Keratinocyte (primary cell): ENCODE measurements at places on chromosomes 5 and 9. TPM values are rescaled to one million over a fixed set of nuclear protein-coding genes. Genes with fewer than 3 reads are reported as not detected.
A peak's percentile ranks its signal among the peaks of the same experiment; 100 is the strongest.

CDH10 gene
- 0.15 to 0.67 TPM (median 0.26 TPM) in 3 replicates for polyA plus RNA-seq

PAEP gene
- not detected in 3 replicates for polyA plus RNA-seq

SLC22A4 gene
- polyA plus RNA-seq = 1.00 to 1.5 TPM (median 1.4 TPM) in 3 replicates

AQP3 gene
- 139 to 239 TPM (median 215 TPM) in 3 replicates for polyA plus RNA-seq

TNC gene
- polyA plus RNA-seq = 50.0 to 103 TPM (median 58.7 TPM) in 3 replicates

PCA3 gene
- polyA plus RNA-seq = not detected in 3 replicates

SSBP2 gene
- 7.9 to 34.2 TPM (median 14.6 TPM) in 3 replicates for polyA plus RNA-seq

MCTP1 gene
- 2.8 to 4.9 TPM (median 4.9 TPM) in 3 replicates for polyA plus RNA-seq

FSTL4 gene
- 0.82 to 4.2 TPM (median 1.7 TPM) in 3 replicates for polyA plus RNA-seq

NIM1K gene
- polyA plus RNA-seq = 0.07 to 0.21 TPM (median 0.07 TPM) in 3 replicates

GRCh38 chr9:128689820-128690683, 1.0 kb downstream of the SET start:
- no peak for DNase-seq

- DNase-seq = no peak
Measured at GRCh38 chr5:141392429-141393198, at the start of gene PCDHGA8. TSS of gene PCDHGA8 (plus strand) at chr5:141392633. CDS start at chr5:141392814, 181 bp downstream.

DNA sequence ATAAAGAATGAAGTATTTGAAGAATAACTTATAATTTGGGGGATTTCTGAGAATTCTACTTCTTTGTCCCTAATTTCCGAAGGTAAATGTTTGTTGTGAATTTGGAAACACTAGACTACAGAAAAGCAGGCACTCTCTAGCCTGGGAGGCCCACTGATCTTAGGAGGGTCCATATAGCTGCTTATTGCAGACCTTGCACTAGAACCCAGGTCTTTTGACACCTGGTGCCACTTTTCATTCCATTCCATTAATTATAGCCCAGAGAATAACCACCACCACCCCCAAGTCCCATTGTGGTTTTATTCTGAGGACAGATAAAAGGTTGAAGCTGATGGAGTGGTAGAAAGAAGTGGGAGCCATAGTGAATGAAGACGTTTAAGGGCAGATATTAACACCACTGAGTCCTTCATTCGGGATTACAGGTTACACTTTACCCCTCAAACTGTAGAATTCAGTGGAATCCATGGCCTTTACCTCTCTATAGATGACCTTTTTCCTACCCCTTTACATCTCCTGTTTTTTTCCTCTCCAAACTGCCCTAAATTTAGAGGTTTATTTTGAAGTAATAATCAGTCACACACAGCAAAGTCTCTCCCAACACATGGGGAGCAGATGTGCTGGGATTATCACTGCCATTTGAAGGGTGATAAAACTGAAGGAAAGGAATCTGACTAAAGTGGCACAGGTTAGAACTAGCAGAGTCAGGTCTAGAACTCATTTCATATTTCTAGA, 12.0 kb upstream of the PSMD5 start:
- no peak for DNase-seq

GRCh38 chr5:73328640-73329039, 119.9 kb downstream of the FOXD1 start:
- DNase-seq = no peak

DNA sequence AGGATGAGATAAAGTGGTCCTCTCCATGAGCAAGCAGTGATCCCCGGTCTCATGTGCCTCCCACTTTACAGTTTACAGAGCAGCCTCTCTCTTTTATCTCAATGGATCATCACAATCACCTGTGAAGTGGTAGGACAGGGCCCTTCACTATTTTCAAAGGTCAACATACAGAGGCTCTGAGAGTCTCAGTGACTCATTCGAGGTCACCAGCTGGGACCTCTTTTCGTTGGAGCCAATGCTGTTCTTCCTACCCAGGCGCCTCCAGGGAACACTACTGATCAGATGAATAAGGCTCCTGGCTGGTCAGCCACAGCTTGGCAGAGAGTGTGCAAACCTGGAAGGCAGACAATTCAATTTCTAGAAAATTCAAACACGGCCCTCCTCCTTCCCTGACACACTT, 16.6 kb downstream of the GGTA1 start:
- DNase-seq = no peak

GRCh38 chr9:124448019-124448418, 2.2 kb upstream of the ADGRD2 start:
- DNase-seq = no peak

- peak; percentile 93 for DNase-seq
Measured at GRCh38 chr9:105064248-105065097, 136.5 kb upstream of the ABCA1 start.

DNA sequence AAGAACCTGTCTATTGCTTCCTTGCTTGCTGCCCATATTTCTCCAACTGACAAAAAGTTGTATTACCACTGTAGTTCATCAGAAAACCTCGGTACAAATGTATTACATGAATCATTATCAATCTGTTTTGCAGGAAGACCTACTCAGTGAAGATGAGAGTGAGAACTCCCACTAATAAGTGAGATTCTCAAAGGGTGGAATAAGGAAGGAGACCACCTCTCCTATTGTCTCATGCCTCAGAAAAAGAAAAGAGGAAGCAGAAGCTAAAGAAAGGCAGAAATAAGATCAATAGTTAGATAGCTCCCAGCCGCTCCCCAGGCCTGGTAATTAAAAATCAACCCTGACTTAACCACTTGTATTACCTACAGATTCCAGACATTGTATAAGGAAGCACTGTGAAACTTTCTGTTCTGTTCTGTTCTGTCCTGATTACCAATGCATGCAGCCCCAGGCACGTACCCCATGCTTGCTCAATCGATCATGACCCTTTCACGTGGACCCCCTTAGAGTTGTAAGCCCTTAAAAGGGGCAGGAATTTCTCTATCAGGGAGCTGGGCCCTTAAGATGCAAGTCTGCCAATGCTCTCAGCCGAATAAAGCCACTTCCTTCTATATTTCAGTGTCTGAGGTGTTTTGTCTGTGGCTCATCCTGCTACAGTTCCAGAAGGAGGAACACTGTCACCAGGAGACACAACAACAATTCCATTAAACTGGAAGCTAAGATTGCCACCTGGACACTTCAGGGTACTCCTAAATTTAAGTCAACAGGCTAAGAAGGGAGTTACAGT, 152.5 kb upstream of the COX7C start:
- no peak for DNase-seq

DNA sequence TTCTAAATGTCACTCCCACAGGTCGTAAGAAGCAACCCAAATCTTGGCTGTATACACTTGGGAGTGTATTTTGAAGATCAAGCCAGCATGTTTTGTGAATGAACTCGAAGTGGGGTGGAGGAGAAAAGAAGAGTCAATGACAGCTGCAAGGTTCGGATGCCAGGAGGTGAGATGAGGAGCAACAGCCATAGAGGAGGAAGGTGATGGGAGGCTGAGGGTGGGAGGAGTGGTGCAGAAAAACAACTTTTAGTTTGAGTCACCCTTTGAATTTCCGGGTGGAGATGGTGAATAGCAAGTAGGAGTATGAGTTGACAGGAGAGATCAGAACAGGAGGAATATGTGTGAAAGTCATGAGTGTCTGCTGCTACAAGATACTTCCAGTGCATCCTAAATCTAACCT, 153.6 kb downstream of the DIRAS2 start:
- DNase-seq = no peak

GRCh38 chr5:468401-468800, 25.4 kb downstream of the EXOC3 start:
- no peak for DNase-seq

DNA sequence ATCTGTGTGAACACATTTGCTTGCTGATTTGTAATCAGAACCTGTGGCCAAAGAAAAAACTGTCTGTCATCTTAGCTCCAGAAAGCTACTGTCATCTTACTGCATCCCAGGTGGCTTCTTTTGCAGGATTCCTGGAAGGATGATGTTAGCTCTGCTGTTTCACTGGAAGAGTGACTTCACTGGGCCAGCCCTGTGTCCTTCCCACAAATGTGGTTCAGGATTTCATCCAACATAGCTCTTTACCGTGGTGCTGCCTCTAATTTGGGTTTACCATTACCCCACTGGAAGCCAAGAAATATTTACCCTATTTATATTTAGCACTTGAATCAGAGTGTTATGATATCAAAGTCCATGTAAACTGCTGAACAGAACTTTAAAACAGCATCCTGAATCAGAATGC, 501.0 kb downstream of the GADD45G start:
- no peak for DNase-seq

GRCh38 chr9:35656348-35656747, 1.5 kb downstream of the RMRP start:
- DNase-seq = no peak

- DNase-seq = no peak
Measured at GRCh38 chr5:42965934-42966333, 74.2 kb downstream of the ANXA2R start.

- DNase-seq = no peak
Measured at GRCh38 chr9:108017671-108018070, 528.1 kb upstream of the KLF4 start.

DNA sequence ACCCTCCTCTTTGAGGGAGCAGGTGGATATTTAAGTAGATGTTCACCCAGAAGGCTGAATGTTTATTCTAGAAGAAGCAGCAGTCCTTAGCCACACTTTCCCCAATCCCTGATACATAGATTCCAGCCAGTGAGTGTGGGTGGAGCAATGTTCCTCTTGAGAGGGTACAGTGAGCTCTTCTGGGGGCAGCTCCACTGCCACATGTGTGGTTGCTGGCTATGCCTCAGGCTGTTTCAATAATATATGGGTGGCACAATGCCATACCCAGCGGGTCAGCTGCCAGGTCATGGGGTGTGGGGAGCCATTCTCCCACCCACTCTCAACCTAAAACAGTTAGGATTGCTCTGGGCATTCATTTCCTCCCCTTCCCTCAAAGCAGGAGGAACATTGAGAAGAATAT, 61.6 kb upstream of the DAB2 start:
- no peak for DNase-seq

DNA sequence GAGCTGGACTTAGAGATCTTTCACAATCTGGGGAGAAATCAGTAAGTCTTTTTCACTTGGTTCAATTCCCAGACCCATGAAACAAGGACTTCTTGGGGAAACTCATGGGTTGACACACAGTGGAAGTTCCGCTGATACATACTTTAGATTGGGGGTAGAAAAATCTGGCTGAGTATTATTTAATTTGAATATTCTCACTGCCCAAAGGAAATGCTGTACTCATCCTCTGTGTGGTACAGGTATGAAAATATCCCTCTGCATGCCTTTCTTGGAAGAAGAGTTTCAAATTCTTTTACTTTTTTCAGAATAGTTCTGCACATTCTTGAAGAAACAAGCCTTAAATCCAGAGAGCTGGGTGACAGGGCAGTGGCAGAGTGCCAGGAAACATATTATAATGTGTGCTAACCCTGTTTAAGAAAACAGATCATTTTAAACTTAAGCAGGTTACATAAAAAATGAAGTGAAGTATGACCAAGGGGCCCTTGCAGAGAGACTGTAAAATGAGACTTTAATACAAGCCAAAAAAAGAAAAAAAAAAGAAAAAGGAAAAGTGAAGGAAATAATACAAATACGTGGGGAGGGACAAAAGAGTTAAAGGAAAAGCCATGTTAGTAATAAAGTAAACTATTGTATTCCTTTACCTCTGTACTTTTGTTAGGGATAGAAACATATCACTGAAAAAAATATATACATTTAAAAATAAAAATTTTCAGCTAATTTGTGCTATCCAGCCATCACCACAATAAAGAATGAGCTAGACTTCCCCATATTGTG, 173.4 kb upstream of the NR3C1 start:
- no peak for DNase-seq

GRCh38 chr9:70043285-70043684, 363 bp upstream of the MAMDC2 start:
- no peak for DNase-seq

DNA sequence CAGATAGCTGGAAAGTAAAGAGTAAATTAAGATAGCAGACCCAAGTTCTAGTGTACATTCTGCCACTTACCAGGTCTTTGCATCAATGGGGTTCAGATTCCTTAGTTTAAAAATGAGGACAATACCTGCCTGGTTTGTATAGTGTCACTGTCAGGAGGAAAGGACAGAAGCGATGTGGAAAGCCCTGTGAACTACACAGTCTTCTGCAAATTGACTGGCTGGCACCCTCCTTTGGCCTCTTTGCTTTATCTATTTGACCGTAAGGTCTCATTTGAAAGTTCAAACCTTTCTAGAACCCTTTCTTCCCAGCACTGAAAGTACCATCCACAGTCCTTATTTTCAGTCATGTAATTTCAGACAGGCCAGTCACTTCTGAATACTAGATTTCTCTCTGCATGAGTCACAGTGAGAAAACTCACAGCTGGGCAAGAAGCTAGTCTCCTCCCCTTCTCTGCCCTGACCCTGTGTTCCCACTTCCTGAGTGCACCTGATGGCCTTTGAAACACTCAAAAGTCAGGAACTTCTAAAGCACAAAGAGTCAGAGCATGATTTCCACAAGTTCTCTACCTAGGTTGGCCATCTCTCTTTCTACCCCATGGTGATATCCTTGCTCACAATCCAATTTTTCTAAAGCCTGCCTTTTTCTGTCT, 91.3 kb upstream of the RASEF start:
- DNase-seq = no peak

DNA sequence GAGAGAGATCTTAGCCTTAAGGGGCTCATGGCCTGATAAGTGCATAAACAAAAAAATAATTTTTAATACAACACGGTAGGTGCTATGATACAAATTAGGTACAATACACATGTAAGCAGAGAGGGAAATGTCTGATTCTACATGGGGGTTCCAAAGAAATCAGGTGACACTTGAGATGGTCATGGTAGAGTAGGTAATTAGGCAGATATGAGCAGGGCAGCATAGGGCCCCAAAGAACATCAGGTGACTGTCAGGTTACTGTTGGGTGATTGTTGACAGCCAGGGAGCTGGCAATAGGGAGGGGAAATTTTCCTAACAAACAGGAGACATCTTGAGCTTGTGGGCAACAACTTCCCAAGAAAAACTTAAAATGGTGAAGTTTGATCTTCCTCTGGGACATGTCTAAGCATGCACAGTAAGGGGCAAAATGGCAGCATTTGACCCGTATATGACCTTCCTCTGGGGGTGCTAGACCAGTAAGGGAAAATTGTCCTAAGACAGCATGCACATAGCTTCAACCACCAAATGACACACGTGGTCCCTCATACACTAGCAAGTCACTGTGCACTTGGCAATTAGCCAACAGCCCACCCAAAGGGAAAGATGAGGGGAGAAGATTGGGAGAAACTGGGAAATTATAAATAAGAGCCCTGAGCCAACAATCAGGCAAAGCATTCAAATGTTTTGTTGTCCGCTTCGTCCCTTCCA, 37.3 kb upstream of the TENT4A start:
- DNase-seq = no peak

DNA sequence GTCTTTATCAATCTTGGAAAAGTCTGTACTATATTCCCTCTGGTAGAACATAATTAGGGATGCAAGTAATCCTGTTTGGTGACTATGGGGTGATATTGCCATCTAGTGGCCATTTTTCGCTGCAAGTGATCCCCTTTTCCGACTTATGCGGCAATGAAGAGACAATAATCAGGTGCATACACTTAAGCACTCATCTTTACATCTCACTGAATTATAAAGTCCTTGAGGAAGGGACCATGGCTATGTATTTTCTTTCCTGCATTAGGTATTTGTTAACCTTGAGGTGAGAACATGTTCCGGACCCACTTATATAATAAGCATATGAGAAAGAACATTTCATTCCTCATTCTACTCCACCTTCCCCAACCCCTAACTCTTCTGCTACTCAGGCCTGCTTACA, 19.6 kb upstream of the LIX1 start:
- peak; percentile 56 for DNase-seq
